Activated naive CD4-positive, alpha-beta T cell treated with anti-CD3 and anti-CD28 coated beads for 36 hours (primary cell): ENCODE measurements at places on chromosomes 5 and 9. TPM values are rescaled to one million over a fixed set of nuclear protein-coding genes. Genes with fewer than 3 reads are reported as not detected.

DNA sequence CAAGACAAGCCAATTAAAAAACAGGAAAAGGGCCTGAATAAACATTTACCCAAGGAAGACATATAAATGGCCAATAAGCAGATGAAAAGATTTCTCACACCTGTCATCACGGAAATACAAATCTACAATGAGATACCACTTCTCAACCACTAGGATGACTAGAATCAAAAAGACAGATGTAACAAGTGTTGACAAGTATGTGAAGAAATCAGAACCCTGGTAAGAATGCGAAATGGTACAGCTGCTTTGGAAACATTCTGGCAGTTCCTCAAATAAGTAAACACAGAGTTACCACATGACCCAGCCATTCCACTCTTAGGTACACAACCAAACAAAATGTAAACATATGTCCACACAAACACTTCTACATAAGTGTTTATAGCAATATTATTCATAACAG, 32.5 kb downstream of the LEAP2 start:
- no peaks in the 10 kb centered on the region for H3K27me3 ChIP-seq
- no peak overlapping the region for H3K4me3 ChIP-seq
- peaks cover 2% of the 10 kb centered on the region for H3K36me3 ChIP-seq
- no peak overlapping the region for H3K27ac ChIP-seq

DNA sequence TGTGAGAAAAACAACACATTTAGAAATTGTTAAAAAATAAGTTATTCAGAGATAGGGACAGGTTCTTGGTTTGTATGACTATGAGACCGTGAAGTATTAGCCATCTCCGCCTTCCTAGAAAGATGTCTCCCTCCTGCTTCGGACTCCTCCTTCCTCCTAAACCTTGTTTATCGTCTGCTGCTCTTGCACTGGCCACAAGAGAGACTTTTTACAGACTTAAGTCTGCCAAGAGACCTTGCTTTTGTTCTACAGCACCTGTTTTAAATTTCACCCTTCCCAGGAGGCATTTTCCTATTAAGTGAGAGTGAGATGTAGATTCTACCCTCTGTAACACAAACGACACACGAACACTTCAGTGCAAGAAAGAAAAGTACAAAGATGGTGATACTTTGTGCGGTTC, 274.6 kb downstream of the ARHGEF28 start:
- peaks cover 26% of the 10 kb centered on the region for H3K27me3 ChIP-seq
- no peak overlapping the region for H3K27ac ChIP-seq
- DNase-seq = no peak
- peaks cover 3% of the 10 kb centered on the region for H3K4me1 ChIP-seq

Gene CTXN3
- total RNA-seq = not detected

Gene TNFSF8
- 25.9 TPM for total RNA-seq

- no peaks in the 10 kb centered on the region for H3K27me3 ChIP-seq
- DNase-seq = no peak
- H3K4me3 ChIP-seq = no peak overlapping the region
- H3K4me1 ChIP-seq = peaks cover 4% of the 10 kb centered on the region
- H3K27ac ChIP-seq = no peak overlapping the region
Measured at GRCh38 chr9:130789747-130790672, 45.0 kb upstream of the ABL1 start.

Gene CCL28
- 5.4 TPM for total RNA-seq

- DNase-seq = peak; percentile 9
- peaks cover 2% of the 10 kb centered on the region for H3K4me1 ChIP-seq
- no peaks in the 10 kb centered on the region for H3K27me3 ChIP-seq
- H3K36me3 ChIP-seq = no peaks in the 10 kb centered on the region
- H3K4me3 ChIP-seq = no peak overlapping the region
Measured at GRCh38 chr9:114238891-114239875, 83.7 kb upstream of the ORM1 start.

GRCh38 chr9:121182989-121183388, 18.7 kb downstream of the RAB14 start:
- no peaks in the 10 kb centered on the region for H3K27me3 ChIP-seq
- peaks cover 36% of the 10 kb centered on the region for H3K36me3 ChIP-seq
- peaks cover 59% of the 10 kb centered on the region for H3K4me1 ChIP-seq
- no peak overlapping the region for H3K4me3 ChIP-seq
- no peak for DNase-seq
- peak overlapping the region; percentile 77 for H3K27ac ChIP-seq

- no peaks in the 10 kb centered on the region for H3K36me3 ChIP-seq
- no peak for DNase-seq
- no peak overlapping the region for H3K4me3 ChIP-seq
Measured at GRCh38 chr5:54671111-54671531, 153.6 kb downstream of the SNX18 start.

Gene F2RL1
- total RNA-seq = 2.9 TPM

DNA sequence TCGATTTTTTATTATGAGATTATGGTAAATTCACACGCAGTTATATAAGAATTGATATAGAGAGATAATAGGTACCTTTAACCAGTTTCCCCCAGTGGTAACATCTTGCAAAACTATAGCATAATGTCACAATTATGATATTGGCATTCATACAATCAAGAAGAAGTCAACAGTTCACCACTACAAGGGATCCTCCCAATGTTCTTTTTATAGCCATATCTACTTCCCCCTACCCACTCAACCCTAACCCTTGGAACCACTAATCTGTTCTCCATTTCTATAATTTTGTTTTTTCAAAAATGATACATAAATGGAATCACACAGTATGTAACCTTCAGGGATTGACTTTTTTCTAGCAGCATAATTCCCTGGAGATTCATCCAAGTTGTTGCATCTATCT, 9.8 kb downstream of the ACTL7B start:
- DNase-seq = no peak
- no peak overlapping the region for H3K27ac ChIP-seq
- no peak overlapping the region for H3K4me3 ChIP-seq
- H3K4me1 ChIP-seq = peaks cover 21% of the 10 kb centered on the region
- no peaks in the 10 kb centered on the region for H3K27me3 ChIP-seq

Gene NRARP
- total RNA-seq = 2.2 TPM

- no peaks in the 10 kb centered on the region for H3K4me1 ChIP-seq
- H3K27ac ChIP-seq = no peak overlapping the region
- H3K4me3 ChIP-seq = no peak overlapping the region
- H3K36me3 ChIP-seq = no peaks in the 10 kb centered on the region
- no peak for DNase-seq
Measured at GRCh38 chr5:54766748-54767147, 218.6 kb downstream of the ESM1 start.

Gene FOXD4L6
- total RNA-seq = not detected

GRCh38 chr9:17556255-17556654, 22.6 kb upstream of the SH3GL2 start:
- no peak overlapping the region for H3K27ac ChIP-seq
- no peaks in the 10 kb centered on the region for H3K4me1 ChIP-seq
- H3K27me3 ChIP-seq = no peaks in the 10 kb centered on the region
- no peak for DNase-seq
- no peak overlapping the region for H3K4me3 ChIP-seq

DNA sequence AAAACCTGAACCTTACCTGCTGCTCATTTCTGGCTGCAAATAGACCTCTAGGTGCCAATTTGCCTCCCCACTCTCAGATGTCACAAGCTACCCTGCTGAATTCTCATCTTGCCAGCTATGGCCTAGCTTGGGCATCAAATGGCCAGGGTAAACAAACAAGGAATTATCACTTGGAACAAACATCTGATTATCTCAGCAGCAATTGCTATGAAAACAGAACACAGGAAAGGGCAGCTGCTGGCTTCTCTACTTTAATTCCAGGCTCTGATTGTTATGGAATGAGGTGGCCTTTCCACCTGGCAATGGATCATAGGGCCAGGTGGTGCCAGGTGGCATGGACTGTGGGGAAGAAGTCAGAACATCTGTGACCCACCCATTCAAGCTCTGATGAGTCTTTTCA, 505.1 kb downstream of the TLR4 start:
- DNase-seq = no peak
- H3K36me3 ChIP-seq = peaks cover 1% of the 10 kb centered on the region

GRCh38 chr5:133118741-133119140, 66.9 kb downstream of the HSPA4 start:
- no peak overlapping the region for H3K27ac ChIP-seq
- DNase-seq = no peak
- no peaks in the 10 kb centered on the region for H3K36me3 ChIP-seq
- H3K27me3 ChIP-seq = no peaks in the 10 kb centered on the region

Gene AFAP1L1
- total RNA-seq = 0.07 TPM

DNA sequence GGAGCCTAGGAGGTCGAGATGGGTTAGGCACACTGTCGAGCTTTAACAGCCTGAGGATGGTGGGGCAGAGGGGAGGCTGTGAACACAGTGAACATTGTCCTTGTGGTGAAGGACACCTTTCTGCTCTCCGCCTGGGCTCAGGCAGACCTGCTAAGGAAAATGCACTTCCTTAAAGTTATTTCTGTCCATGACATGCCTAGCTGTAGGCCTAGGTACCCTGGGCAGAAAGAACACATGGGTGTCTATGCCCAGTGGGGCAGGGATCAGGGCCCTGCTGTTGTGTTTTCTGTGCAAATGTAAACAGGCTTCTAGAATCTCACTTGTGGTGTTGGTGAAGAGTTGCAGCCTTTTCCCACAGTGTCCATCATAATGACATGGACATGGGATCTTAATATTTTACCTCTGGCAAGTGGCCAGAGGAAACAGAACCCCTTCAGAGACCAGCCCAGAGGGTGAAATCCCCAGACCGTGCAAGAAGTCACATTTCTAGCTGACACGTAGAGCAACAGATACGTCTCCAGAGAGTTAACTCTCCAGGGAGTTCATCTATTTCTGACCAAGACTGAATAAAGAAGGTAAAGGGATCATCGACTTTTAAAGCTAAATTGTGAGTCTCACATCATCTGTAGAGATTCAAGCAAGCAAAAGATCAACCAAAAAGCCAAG, 79.2 kb downstream of the C9orf152 start:
- no peaks in the 10 kb centered on the region for H3K27me3 ChIP-seq

GRCh38 chr5:72649449-72649848, 142.2 kb upstream of the ZNF366 start:
- H3K36me3 ChIP-seq = no peaks in the 10 kb centered on the region
- H3K27me3 ChIP-seq = peaks cover 5% of the 10 kb centered on the region
- no peak overlapping the region for H3K4me3 ChIP-seq
- no peaks in the 10 kb centered on the region for H3K4me1 ChIP-seq

DNA sequence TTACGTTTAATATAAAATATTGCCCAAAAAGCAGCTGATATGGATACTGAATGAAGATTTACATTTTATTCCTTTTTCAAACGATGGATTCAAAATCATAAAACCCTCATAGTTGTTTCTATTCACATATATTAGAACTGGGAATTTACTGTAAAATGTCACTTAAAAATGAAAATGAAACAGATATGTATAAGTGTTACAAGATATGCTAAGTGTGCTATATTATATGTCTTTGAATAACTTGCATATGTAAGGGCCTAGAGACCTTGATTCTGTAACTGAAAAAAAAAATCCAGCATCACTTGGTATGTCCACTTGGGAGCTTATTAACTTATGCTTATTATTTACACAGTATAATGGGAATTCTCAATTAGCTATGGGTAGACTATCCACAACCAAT, 43.2 kb downstream of the RFX3 start:
- H3K4me1 ChIP-seq = peaks cover 39% of the 10 kb centered on the region
- H3K27ac ChIP-seq = no peak overlapping the region

- peak; percentile 12 for DNase-seq
- H3K27me3 ChIP-seq = no peaks in the 10 kb centered on the region
- peaks cover 9% of the 10 kb centered on the region for H3K36me3 ChIP-seq
- H3K4me1 ChIP-seq = peaks cover 47% of the 10 kb centered on the region
- peak overlapping the region; percentile 56 for H3K27ac ChIP-seq
- H3K4me3 ChIP-seq = peak overlapping the region; percentile 86
Measured at GRCh38 chr9:132078699-132079356, 839 bp downstream of the MED27 start.

Gene EGFL7
- total RNA-seq = 0.25 TPM

DNA sequence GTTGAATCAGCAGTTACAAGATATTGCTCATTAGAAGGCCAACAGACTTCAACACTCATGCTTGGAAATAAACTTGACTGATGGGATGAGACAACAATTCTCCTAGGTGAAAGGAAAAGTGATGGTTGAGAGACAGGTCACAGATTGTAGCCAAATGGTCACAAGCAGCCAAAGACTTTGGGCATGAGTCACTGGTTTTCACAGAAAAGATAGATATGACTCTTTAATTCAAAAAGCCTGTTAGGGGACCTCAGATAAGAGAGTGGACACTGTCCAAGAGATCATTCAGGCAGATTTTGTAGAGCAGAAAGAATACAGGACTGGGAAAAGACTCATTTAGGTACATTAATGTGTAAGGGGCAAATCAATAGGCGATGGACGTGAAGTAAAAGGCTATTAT, 982.5 kb downstream of the MAT2B start:
- no peaks in the 10 kb centered on the region for H3K36me3 ChIP-seq
- DNase-seq = no peak
- no peak overlapping the region for H3K4me3 ChIP-seq

DNA sequence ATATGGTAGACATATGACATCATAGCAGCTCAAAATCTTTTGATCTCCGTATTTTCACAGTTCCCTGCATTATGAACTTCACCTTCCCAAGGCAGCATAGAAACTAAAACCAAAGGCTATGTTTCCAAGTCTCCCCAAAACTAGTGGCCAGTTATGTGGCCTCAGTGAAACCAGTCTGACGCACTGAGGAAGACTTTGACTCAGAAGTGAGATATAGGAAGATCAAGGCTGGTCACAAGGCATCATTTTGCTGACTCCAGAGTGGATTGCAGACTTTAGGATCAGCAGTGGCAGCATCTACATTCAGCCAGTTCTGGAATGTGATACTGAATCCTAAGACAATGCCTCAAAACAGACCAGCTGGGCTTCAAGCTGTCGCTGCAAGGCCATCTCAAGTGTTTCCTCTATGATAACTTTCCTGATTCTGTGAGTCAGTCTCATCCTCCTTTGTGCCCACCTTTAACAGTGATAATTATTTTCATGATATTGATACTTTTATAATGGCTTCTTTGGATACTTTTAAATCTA, 34.4 kb upstream of the ELL2 start:
- peaks cover 6% of the 10 kb centered on the region for H3K4me1 ChIP-seq
- H3K4me3 ChIP-seq = no peak overlapping the region
- DNase-seq = no peak
- no peak overlapping the region for H3K27ac ChIP-seq

DNA sequence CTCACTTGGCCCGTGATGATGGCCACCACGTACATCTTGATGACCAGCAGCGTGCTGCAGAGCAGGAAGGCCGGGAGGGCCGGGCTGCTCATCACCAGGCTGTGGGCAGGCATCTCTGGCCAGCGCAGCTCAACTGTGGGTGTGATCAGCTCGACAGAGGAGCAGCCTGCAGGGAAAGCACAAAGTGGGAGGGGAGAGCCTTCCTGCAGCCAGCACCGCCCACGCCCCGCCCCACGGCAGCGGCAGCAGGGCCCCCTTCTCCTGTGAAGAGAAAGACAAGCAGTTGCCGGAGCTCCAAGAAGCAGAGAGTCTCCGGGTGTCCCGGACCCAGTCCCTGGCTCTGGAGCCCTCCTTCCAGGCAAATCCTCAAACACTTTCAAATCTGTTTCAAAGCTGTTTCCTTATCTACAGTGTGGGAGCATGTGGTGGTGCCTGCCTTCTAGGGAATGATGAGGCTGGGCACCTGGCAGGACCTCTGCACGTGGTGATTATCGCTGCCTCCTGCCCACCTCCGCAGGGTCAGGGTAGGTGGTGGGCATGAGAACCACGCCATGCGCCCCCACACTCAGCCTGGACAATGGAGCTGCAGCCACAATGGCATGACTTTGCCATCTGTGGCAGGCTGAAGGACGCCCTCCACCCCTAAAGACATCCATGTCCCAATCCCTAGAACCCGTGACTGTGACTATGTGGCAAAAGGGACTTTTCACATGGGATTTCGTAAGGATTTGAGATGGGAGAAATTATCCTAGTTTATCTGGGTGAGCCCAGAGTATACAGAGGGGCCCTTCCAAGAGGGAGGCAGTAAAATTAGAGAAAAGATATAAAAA, at the start of gene PTGES:
Gene PTGES (minus strand): TSS at position 143 of the 830 bp plus-strand sequence. CDS start 30 bp downstream, at position 113.
- no peaks in the 10 kb centered on the region for H3K27me3 ChIP-seq
- peaks cover 20% of the 10 kb centered on the region for H3K4me1 ChIP-seq
- H3K4me3 ChIP-seq = peak within 1 kb of the TSS; percentile 29
- no peaks in the 10 kb centered on the region for H3K36me3 ChIP-seq
